GM04503 (cell line): ENCODE measurements at places on chromosomes 5 and 9.

DNA sequence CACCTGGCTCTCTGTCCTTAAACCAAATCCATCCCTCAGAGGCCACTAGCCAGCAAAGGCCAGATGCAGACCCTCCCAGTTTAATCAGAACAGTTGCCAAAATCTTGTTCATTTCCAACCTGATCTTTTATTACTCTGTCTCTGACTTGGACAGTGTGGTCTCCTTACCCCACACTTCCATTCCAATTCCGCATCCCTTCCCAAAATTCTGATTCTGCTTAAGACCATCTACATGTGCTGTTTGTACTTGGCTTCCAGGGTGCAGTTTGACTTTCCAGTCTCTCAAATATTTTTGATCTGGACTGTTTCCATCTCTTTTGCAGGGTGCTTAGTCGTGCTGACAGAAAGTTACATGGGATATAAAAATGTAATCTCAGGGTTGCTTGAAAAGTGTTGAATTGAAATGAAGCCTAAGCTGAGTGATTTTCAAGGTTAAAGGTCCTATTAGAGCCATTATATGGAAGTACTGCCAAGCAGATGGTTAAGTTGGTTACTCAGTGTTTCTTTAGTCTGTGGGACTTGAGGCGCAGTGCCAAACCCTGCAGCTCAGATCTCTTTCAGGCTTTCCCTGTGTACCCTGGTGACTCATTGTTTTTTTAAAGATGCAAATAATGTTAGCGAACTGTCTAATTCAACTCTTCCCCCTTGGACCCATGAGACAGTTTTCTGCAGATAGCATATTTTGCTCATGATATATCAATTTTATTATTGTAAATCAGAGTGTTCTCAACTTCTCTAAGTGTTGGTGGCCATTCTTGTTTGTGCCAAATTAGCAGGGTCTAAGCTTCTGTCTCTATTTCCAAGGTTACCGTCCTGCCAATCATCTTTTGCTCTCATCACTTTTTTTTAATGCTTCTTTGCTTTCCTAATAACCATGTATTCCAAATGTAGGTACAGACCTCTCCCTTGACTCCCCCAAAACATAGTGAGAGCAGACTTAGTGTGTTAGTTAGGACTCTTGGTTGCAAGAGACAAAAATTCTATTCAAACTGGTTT lies 18.2 kb upstream of the DCP2 start:
- DNase-seq: peak; percentile 80

DNA sequence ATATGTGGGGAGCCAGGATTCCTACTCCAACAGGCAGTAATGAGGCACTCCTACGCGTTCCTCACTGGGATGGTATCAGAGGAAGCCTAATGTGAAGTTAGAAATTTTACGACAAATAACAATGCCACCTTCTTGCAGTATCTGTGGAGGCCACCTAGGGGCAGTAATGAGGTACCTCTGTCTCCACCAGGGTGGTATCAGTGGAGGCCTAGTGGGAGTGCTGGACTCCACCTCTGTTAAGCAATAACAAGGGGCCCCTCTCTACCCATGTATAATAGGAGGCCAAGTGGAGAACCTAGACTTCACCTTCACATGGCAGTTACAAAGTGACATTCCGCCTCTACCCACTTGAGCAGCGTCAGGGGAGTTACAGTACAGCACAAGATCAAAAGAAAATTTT lies 147.9 kb downstream of the PLPPR1 start:
- no peak for DNase-seq

DNA sequence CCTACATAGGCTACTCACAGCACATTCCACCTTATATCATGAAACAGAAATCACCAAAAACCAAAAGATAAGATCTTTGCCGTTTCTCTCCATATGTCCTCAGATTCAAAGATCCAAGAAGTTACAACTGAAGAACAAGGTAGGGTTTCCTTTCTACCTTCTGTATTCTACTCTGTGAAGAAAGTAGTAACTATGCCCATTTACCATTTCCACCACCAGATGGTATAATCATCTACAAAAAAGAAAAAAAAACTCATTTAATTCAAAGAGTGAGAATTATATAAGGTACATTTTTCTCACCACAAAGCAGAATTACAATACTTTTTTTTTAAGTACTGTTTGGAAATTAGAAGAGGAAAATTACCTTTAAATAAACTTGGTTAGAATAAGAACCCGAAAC lies 172.6 kb upstream of the PTGER4 start:
- no peak for DNase-seq

DNA sequence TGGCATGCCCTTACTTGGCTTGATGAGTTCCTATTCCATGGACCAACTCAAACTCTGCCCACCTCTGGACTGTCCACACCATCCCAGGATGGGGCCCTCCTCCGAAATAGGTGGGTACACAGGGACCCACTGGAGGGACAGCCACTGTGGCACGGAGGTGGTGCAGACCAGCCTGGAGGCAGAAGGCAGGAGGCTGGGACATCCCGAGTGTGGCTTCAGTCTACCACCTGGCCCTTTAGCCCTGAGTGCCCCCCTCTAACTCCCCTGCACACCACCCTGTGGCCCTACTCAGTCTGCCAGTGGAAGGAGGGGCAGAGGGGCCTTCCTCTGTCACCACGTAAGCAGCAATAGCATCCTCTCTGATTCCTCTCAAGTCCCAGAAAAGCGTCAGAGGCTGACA lies 3.7 kb downstream of the IL3 start:
- no peak for DNase-seq

GRCh38 chr5:63070001-63070400 lies 491.4 kb downstream of the LRRC70 start:
- DNase-seq: no peak

DNA sequence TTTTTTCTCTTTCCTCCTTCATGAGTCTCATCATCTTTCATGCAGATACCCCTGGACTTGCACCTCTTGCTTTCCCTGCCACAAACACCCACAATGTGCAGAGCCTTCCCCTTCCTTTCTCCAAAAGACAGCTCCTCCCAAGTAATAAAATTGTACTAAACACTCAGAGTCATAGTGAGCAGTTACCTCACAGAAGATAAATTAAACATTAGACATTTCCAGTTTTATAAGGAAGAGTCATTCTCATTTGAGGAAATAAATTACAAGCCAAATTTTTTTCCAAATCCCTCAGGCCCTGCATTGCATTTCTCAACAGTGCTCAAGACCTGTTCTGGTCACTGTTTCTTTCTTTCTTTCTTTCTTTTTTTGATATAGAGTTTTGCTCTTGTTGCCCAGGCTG lies 131.5 kb downstream of the ATPSCKMT start:
- no peak for DNase-seq

DNA sequence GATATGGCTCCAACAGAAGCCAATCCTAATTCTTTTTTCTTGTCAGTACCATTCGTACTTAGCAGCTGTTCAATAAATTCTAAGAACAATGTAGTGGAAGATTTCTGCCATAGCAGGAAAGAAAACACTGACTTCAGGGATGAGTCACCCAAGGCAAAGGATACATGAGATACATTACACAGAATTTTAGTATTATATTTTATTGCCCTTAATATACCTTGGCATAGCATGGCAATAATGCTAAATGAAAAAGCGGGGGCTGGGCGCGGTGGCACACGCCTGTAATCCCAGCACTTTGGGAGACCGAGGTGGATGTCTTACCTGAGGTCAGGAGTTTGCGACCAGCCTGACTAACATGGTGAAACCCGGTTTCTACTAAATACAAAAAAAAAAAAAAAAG lies 619.1 kb upstream of the DAB2 start:
- DNase-seq: no peak

DNA sequence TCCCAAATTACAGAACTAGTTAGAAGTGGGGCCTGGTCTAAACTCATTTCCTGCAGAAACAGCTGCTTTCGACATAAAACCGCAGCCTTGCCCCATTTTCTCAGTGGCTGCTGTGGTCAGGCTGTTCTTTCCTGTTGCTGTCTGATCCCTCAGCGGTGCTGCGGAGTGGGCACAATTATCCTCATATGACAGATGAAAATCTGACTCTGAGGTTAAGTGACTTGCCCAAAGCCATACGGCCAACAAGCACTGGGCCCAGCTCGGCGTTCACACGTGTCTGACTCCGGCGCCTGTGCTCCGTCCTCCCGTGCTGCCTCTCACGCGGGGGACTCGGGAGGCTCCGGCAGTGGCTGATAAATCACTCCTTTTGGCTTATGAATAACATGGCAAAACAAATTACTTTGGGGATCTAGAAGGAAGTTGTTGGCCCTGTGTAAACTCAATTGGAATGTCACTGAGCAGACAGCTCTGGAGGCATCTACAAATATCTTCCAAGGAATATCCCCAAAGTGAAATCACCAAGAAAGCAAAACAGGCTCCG lies 142.6 kb upstream of the LMX1B start:
- DNase-seq: peak; percentile 15

DNA sequence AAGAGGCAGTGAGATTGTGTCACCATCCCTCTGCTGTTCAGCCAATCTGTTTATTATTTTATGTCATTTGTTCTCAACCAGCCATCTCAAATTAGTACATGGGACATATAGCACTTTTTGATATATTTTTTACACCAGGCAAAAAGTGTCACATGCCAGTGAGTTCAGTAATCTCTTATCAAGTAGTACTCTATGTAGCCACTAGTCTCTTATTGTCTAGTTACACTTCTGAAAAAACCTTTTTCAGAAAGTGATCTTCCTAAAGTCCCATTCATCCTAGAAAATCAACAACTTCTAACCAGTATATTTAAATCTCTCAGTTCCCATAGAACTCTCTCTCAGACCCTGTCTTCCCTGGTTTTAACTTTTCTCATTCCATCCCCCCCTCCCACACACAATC lies 321.6 kb downstream of the FBXL17 start:
- DNase-seq: no peak

DNA sequence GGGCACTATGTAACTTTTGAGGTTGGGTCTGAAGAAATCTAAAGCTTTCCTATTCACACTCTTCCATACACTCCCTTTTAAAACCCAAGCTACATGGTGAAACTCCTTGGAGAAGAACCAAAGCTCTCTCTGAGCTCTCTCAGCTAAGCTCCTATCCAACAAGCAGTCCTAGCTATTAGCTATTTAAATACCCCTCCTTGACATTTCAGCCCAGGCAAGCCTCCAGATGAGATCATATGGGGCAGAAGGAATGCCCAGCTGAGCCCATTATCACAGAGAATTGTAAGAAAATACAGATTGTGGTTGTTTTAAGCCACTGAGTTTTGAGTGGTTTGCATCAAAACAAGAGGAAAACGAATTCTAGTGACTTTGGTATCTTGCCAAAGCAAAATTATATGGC lies 15.2 kb downstream of the HSPB3 start:
- DNase-seq: peak; percentile 65

- DNase-seq: no peak
These were observed 1.0 kb downstream of the TLE4 start for GRCh38 chr9:79572608-79573411.

DNA sequence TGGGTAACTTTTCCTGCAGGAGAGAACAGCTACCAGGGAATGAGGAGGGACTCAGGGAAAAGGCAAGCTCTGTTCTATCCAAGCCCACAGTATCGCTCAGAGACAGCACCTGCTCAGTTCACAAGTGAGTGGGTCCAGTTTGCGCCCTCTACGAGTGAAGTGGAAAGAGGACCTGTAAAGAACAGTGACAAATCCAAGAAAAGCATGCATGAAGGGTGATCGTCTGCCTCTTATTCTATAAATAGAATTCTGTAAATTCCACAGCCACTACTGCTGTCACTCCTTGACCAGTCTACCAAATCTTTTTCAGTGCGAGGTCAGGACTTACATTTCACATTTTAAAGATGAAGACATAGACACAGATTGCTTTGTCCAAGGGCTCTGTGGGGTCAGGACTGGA lies 117.5 kb downstream of the ENTREP1 start:
- DNase-seq: no peak

DNA sequence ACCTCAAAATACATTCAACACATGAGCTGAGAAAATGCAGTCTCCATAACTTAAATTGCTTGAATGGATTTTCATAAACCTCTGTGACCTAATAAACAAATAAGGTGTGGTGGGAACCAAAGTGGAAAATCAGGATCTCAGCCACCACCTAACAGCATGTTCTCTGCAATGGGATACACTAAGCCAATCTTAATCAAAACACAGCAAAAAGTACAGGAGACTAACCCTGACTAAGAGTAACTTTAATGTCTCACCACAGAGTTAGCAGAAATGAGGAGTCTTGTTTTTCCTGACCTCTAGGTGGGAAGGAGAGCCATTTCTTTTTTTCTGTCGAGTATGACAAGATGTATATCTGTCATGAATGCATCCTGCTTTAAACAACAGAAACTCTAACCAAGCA lies 48.5 kb downstream of the PLK2 start:
- DNase-seq: no peak

DNA sequence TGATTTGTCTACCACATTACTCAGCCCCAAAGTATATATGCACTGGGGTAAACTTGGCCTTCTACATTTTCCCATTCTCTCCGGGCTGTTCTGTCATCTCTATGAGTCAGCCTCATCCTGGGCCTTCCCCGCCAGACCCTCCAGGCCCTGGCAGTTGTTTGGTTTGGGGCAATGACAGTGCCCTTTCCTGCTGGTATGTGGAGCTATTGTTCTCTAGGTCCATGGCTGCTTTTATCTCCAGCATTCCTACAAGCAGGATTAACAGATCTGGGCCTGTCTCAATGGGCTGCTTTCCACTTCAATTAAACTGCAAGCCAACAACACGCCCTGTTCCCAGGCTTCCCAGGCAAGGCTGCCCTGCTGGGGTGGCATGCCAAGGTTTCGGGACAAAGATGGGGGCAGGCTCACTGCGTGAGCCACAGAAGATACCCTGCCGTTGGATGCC lies 136.4 kb downstream of the SLIT3 start:
- DNase-seq: peak; percentile 58

- DNase-seq: no peak
These were observed 485 bp downstream of the FAM53C start for GRCh38 chr5:138338411-138339090.

GRCh38 chr9:109498195-109499092 lies at the start of gene PTPN3:
Gene PTPN3, minus strand, starts transcription at chr9:109498307. Its CDS starts 34,873 bp downstream, at chr9:109463434.
- no peak for DNase-seq

DNA sequence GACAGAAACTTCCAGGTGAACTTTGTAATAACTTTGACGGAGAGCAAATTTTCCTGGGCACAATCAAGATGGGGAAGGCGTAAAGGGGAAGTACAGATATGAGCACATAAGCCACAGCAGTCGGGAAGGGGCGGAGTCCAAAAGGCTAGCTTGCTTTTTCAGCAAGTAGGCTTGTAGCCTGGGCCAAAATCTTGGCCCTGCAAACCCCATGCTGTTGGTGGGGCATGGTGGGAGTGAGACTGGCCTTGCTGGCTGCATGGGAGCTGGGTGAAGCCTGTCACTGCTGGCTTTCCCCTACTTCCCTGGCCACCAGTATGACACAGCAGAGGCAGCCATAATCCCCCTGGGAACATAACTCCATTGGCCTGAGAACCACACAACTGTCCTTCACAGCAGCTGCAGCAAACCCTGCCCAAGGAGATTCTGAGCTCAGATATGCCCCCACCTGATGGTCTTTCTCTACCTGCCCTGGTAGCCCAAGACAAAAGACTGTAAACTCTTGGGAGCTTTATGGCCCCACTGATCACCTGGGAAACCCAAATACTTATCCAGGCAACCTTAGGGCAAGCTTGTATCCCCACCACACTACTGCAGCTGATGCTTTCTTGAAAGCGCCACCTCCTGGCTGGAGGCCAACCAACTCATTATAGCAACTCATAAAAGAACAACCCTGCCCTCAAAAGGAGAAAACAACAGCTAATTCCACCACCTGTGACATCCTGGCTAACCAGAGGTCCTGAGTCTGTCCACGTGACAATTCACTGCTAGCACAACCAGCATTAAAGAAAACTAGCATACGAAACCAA lies 24.0 kb downstream of the DCTN4 start:
- DNase-seq: no peak
